ENCODE measurements at places on chromosomes 1 and 21.

DNA sequence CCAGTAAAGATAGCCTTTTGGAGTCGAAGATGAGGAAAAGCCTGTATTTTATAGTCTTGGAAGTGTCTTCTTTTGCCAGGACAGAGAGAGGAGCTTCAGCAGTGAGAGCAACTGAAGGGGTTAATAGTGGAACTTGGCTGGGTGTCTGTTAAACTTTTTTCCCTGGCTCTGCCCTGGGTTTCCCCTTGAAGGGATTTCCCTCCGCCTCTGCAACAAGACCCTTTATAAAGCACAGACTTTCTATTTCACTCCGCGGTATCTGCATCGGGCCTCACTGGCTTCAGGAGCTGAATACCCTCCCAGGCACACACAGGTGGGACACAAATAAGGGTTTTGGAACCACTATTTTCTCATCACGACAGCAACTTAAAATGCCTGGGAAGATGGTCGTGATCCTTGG lies at the start of gene VCAM1:
Gene VCAM1 (plus strand): TSS at position 253 of the 400 bp plus-strand sequence. CDS start 119 bp downstream, at position 372.
- no peak within 1 kb of the TSS for H3K4me3 ChIP-seq
- H3K27me3 ChIP-seq, result peaks cover 6% of the 10 kb centered on the region
- H3K4me1 ChIP-seq, result peaks cover 5% of the 10 kb centered on the region
- DNase-seq, result no peak

DNA sequence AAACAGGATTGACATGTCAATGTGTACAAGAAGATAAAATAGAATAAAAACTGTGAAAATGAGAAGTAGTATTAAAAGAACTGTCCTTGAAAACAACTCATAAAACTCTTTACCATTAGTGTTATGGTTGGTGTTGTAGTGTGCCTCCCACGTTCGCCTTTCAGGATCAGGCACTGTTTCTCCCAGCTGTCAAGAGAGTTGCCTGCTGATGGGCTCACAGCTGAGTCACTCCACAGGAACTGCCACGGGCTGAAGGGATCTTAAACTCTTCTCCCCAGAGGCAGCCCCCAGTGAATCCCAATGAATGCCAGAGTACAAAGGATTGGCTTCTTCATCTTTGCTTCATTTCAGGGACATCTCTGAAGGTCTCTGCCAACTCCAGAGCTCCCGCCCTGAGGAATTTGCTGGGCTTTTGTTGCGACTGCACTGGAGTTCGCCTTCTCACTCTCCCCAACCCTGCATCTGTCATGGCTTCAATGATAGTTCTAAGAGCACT lies 119.6 kb downstream of the ADGRL2 start:
- H3K27me3 ChIP-seq, result no peaks in the 10 kb centered on the region
- no peaks in the 10 kb centered on the region for H3K4me1 ChIP-seq
- no peaks in the 10 kb centered on the region for H3K36me3 ChIP-seq
- no peak overlapping the region for H3K4me3 ChIP-seq
- no peak for DNase-seq
- no peak overlapping the region for H3K27ac ChIP-seq

DNA sequence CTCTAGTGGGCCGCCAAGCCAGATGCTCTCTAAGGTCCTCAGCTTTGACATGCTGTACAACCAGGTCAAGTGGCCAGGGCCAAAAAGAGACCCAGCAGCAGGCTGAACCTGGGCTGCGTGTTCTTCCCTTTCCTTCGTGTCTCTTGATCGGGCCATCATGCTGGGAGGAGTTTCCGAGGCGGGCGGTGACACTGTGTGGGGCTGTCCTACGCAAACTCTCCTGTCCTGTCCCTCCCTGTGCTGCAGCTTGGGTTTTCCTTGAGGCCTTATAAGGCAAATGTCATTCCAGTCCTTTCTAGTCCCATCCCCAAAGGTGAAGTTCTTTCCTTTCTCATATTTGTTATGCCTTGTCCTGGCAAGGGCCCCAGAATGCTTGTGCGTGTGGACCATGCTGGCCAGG lies 56.7 kb downstream of the ARHGEF10L start:
- no peak overlapping the region for H3K4me3 ChIP-seq
- no peaks in the 10 kb centered on the region for H3K4me1 ChIP-seq
- DNase-seq, result no peak

DNA sequence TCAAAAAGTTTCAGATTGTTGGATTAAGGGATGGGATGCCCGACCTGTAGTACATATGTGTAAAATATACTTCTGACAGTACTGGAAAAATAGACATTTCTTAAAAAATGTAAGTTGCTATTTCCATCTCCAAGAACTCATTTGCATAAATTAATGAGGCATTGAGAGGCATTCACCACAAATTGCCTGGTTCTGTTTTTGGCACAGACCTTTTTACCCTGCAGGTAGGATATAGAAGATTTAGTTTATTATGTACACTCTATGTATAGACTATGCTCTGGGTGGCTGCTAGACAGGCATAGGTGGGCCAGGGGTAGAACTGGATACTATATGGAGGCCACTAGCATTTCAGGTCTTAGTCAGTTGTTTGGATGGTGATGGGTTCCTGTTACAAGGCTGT lies 8.0 kb downstream of the CCDC17 start:
- H3K4me1 ChIP-seq, result peaks cover 15% of the 10 kb centered on the region
- no peaks in the 10 kb centered on the region for H3K27me3 ChIP-seq
- no peak overlapping the region for H3K27ac ChIP-seq
- no peak overlapping the region for H3K4me3 ChIP-seq
- H3K36me3 ChIP-seq, result peaks cover 39% of the 10 kb centered on the region

DNA sequence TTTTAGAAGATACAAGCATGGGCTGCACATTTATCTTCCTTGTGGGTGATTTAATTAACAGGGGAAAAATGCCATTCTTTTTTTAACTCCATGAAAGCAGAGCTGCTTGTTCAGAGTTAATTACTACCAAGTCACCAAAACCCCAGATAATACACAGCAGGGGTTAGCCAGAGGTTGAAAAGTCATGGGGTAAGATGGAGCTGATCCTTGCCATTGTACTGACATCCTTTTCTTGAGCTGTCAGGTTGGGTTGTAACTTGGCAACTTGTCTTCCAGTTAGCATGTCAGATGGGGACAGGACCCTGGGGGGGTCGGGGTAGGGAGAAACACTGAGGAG lies 257.2 kb upstream of the HOOK1 start:
- no peak overlapping the region for H3K4me3 ChIP-seq
- peaks cover 37% of the 10 kb centered on the region for H3K36me3 ChIP-seq
- H3K27me3 ChIP-seq, result no peaks in the 10 kb centered on the region
- H3K27ac ChIP-seq, result no peak overlapping the region
- peaks cover 22% of the 10 kb centered on the region for H3K4me1 ChIP-seq

DNA sequence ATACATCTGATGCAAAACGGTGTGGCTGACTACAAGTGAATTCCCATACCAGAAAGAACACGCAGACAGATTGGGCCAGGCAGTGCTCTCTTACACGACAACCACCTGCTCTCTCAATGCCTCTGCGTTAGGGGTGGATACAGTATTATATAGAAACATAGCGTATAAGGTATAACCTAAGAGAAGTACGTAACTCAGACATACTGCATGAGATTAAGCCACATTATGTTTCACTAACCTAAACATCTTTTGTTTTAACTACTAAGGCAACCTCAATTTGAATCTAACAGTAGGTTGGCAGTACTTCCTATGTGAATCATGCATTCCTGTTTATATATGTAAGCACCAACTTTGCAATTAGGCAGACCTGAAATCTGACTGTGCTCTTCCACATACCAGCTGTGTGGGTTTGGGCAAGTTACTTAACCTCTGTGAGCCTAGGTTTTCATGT lies 58.1 kb upstream of the COA6 start:
- no peak overlapping the region for H3K4me3 ChIP-seq
- H3K36me3 ChIP-seq, result no peaks in the 10 kb centered on the region
- DNase-seq, result no peak
- H3K27me3 ChIP-seq, result peaks cover 19% of the 10 kb centered on the region
